ENCODE measurements at places on chromosomes 1 and 21.

- DNase-seq, result no peak
These were observed 24.9 kb upstream of the LRIG2 start for GRCh38 chr1:113048064-113048463.

DNA sequence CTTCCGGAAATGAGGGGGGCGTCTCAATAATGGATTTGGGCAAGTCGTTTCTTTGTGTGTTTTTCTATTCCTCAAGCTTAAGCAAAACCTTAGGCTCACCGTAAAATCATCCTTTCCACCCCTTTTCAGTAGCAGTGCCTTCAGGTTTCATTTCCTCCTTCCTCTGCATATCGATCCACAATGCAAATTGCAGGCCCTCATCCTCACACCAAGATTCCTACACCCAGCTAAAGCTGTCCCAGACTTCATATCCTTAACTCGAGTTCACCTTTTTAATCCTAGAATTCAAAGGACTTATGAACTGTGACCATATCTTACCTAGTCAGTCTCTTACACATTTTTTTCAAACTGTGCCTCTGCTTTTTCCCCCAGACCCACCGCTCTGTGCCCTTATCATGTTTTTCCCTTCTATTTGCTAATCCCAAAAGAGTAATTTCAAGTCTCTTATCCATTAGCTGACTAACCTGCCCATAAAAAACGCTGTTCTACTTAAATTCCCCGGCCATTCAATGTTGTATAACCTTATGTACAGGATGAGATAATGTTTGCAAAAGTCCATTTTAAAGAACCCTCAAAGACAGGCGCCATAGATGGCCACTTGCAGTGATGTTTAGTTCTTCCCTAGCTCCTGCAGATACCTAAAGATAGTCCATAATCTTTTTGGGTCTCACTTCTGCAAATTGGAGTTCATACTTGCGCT lies 1.5 kb downstream of the AKIRIN1 start:
- no peak for DNase-seq

- DNase-seq, result no peak
These were observed 347.8 kb downstream of the DUSP10 start for GRCh38 chr1:221394011-221394544.

- DNase-seq, result no peak
These were observed 23.2 kb upstream of the PPP1R8 start for GRCh38 chr1:27807385-27807784.

DNA sequence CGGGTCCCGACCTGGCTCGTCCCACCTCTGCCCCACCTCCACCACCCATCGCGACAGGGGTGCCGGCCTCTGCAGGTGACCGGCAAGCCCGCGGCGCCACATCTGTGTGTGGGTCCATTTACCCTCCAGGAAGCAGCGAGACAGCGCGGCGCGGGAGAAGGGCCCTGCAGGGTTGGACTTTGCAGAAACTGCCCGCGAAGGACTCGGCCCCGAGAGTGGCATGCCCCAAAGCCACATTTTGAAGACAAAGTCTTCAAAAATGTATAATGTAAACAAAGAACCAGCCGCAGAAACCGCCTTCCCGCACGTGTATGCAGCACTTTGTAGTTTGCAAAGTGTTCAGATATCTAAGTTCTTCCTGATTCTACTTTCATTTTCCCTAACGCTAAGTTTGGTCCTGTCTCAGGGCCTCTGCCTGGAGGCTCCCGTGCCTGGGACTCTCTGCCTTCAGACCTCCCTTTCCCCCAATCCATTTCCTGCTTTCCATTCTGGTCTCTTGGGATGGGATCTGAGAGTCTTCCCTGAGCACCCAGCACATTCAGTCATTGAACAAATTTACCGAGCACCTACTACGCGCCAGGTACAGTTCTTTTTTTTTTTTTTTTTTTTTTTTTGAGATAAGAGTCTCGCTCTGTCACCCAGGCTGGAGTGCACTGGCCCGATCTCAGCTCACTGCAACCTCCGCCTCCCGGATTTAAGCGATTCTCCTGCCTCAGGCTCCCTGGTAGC lies 524 bp upstream of the TMCO4 start:
- peak; percentile 4 for DNase-seq

- no peak for DNase-seq
These were observed 53.2 kb upstream of the MRPS6 start for GRCh38 chr21:34020005-34020847.
